T-helper 22 cell (primary cell): ENCODE measurements at places on chromosomes 6 and 20.
A peak's percentile ranks its signal among the peaks of the same experiment; 100 is the strongest.

DNA sequence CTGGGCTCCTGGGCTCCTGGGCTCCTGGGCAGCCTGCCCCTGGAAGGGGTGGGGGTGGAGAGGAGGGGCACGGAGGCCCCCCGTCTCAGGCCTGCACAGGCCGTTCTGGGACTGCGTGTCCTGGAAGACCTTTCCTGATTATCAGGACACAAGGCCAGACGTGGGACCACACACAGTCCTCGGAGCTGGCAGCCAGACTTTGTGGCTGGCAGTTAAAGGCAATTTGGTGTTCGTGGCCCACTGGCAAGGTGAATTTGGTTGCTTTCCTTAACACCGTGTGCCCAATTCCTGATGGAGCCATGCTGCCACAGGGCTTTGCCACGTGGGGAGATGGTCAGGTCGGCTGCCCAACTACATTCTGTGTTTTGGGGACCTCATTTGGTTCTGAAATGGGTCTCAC, 113.5 kb downstream of the SMOC2 start:
- DNase-seq = no peak

GRCh38 chr6:41732591-41733359, 2.6 kb downstream of the TFEB start:
- DNase-seq = peak; percentile 53

GRCh38 chr6:31663126-31663960, 1.5 kb downstream of the GPANK1 start:
- no peak for DNase-seq

GRCh38 chr6:122755901-122756300, 23.6 kb upstream of the FABP7 start:
- no peak for DNase-seq

- DNase-seq = no peak
These were observed 30.9 kb downstream of the FRMD1 start for GRCh38 chr6:168047841-168048723.

DNA sequence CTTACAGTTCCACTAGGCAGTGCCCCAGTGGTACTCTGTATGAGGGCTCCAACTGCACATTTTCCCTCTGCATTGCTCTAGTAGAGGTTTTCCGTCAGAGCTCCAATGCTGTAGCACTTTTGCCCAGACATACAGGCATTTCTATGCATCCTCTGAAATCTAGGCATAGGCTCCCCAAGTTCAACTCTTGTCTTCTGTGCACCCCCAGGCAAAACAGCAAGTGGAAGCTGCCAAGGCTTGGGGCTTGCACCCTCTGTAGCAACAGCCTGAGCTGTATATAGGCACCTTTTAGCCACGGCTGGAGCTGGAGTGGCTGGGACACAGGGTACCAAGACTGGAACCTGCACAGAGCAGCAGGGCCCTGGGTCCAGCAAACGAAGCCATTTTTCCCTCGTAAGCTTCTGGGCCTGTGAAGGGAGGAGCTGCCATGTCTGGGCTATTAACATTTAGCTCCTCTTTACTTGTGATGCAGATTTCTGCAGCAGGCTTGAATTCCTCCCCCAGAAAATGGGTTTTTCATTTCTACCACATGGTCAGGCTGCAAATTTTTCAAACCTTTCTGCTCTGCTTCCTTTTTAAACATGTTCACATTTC, 596.2 kb upstream of the ADGRB3 start:
- no peak for DNase-seq

DNA sequence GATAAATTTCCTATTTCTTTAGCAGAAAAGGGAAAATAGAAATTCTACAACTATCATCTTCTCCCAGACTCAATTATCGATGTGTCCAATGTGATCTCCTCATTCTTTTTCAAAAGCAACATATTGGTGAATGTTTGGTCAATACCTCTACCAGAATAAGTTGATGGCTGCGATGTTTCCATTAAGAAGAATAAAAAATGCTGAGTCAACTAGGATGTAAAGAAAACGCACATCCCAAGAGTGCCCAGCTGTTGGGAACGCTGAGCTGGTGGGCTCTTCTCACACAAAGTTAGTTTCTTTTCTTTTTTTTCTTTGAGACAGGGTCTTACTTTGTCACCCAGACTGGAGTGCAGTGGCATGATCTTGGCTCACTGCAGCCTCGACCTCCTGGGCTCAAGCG, 39.8 kb downstream of the RAMACL start:
- DNase-seq = no peak

GRCh38 chr20:53804920-53805894, 211.6 kb upstream of the ZNF217 start:
- no peak for DNase-seq

GRCh38 chr6:157648561-157648960, 174.5 kb upstream of the SNX9 start:
- DNase-seq = no peak

GRCh38 chr6:133042550-133043120, 198.5 kb upstream of the EYA4 start:
- DNase-seq = no peak

- DNase-seq = no peak
These were observed 70.4 kb downstream of the PLCB4 start for GRCh38 chr20:9139106-9139833.

- no peak for DNase-seq
These were observed 247.9 kb upstream of the BMP2 start for GRCh38 chr20:6519556-6519955.

GRCh38 chr6:45591306-45591705, 213.6 kb upstream of the SUPT3H start:
- DNase-seq = no peak

- no peak for DNase-seq
These were observed 6.0 kb downstream of the NOX3 start for GRCh38 chr6:155449450-155450239.

DNA sequence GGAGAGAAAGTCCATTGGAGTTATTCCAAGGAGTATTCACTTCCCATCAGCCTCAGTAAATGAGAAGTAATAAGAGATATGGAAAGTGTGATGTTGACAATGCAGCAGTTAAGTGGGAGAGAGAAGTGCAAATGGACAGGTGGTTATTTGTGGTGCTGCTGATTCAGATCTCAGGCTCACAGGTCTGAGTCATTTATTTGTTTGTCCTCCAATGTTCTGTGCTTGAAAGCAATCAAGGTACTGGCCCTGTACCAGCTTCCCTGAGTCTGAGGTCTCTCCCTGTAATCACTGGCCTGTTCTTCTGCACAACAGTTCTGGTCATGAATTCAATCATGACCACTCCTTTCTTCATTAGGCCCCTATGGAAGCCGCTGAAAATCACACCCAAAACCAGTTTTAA, 827.7 kb downstream of the MAFB start:
- DNase-seq = no peak

- DNase-seq = no peak
These were observed 83.9 kb downstream of the MAP3K7 start for GRCh38 chr6:90502866-90503407.

DNA sequence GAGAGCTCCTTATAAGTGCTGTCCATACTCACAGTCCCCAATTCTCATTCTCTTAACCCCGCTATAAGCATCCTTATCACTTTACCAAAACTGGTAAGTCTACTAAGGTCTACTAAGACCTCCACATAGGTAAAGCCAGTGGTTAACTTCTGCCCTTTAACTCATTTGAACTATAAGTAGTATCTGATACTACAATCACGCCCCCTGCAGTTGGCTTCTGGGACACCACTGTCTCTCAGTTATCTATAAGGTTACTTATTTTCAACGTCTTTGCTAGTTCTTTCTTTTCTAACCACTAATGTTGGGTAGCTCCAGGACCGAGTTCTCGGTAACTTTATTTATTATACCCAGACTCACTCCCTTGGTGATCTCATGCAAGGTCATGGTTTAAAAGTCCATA, 142.6 kb downstream of the ARHGAP18 start:
- DNase-seq = no peak

GRCh38 chr6:127186889-127187288, 68.4 kb downstream of the RSPO3 start:
- DNase-seq = no peak

DNA sequence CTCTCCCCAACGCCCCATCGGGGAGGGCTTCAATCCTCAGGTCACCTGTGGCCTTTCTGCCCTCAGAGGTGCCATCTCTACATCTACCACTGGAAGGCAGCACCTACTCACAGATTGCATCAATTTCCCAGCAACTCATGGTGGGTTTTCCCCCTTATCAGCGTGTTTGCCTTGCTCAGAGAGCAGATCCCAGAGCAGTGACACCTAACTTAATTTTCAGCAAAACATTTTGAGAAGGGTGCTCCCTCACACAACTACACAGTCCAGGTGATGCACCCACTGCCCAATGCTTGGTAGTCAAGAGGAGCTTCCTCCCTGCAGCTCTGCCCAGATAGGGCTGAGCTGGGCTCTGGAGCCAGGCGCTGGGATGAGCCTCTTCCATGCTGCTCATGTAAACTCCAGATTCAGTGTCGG, 48.2 kb downstream of the PLG start:
- DNase-seq = no peak

DNA sequence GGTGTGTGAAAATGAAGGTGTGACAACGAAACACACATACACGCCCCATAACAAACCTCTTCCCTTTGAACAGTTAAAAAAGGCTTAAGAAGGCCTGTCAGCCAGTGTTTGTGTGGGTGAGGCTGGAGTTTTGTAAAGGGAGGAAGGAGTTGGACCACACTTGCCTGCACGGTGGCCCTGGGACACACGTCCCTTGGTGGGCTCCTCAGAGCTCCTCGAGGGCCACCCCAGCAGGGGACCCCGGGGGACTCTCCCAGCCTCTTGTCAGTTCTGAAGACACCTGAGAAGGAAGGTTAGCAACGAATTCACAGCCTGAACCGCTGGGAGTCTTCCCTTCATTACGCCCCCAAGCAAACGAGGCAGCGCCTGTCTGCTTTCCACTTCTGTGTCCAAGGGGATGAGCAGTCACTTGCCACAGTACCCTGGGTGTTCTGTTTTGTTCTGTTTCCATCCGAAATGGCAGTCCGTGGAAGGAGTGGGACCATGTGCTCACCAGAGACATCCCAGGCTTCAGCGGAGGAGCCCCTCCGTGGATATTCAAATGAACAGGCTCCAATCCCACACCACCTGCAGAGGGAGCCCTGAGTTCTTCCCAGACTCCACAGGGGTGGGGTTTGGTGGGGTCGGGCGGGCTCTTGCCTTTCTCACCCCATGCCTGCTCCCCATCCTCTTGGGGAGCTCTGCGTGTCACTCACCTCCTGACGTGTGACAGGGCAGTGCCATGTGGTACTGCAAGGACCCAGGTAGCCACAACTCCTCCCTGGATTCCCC, 68.6 kb downstream of the NRN1 start:
- DNase-seq = no peak

DNA sequence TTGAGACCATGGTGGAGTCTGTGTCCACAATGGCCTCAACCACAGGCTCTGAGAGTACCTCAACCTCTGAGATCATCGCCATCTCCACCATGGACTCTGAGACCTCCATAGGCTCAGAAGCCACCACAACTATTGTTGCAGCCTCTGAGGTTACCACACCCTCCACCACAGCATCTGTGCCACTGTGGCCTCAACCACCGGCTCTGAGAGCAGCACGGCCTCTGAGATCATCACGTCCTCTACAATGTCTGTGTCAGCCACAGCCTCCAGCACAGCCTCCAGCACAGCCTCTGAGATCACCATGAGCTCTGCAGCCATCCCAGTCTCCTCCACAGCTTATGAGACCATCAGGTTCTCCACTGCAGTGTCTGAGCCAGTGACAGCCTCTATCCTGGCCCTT, 19.4 kb upstream of the MUC21 start:
- DNase-seq = no peak

- no peak for DNase-seq
These were observed 391 bp downstream of the ADGRF1 start for GRCh38 chr6:47041741-47042140.

DNA sequence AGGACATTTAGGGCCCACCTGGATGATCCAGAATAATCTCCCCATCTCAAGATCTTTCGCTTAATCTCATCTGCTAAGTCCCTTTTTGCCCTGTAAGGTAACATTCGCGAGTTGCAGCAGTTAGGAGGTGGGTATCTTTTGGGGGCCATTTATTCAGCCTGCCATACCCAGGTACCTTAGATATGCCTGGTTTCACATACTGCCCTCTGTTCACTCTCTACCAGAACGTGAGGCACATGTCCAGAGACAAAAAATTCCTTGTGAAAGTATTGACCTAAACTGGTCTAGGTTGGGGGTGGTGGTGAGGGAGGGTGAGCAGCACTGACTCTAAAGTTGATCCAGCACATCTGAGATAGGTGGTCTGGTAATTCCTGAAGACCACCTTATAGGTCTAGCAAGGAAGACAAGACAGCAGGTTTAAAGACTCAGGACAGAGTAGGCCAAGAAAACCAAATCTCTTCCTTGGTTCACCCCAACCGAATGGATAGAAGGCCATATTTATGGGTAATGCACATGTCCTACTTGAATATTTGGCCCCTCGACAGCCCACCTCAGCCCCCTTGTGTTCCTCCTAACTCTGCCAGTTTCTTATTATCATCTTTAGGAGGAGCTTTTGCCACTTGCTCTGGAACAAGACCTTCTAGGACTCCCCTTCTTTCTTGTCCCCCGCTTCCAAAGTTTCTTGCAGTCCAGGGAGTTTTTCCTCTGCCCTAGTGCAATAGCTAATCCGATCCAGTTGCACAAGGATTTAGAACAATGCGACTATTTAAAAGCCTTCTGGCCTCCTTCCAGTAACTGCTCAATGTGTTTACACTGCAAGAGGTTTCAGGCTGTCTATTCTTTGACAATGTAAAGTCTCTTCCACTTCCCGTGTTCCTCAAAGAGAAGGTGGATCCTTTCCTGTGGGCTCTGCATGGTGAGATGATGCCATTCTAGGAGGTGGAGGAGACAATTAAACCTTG, 213.0 kb upstream of the LAMP5 start:
- no peak for DNase-seq

GRCh38 chr6:93278241-93278640, 141.1 kb downstream of the EPHA7 start:
- no peak for DNase-seq
